HEK293T (cell line): ENCODE measurements at places on chromosomes 11 and 22.
A peak's percentile ranks its signal among the peaks of the same experiment; 100 is the strongest.

DNA sequence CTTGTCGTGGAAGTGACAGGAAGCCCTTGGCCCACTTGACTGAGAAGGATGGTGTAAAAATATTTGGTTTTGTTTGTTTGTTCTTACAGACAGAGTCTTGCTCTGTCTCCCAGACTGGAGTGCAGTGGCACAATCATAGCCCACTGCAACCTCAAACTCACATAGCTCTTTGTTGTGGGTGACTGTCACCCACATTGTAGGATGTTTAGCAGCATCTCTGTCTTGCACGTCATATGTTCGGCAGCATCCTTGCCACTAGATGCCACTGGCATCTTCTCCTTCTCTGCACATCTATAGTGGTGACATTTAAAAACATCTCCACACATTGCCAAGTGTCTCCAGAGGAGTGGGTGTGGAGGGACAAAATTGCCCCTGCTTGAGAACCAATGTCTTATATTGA is 56.8 kb downstream of the PRR5L start:
- DNase-seq: no peak

- no peak for DNase-seq
These were observed 109.4 kb downstream of the MICAL2 start for GRCh38 chr11:12219757-12220156.

DNA sequence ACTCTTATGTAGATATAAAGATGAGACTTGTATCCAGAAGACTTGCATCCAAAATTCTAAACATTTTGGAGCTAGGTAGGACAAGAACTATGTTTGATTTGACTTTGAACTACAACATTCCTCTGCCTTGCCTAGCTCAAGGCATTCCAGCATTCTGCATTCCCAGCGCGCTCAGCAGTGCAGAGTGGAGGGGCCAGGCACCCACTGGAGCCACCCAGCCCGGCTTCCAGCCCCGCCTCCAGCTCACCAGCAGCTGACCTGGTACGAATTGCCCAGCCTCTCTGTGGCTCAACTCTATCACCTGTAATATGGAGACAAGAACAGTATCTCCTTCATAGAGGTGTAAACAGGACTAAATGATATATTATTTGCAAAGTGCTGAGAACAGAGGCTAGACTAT is 28.8 kb downstream of the PRDM10 start:
- DNase-seq: no peak

DNA sequence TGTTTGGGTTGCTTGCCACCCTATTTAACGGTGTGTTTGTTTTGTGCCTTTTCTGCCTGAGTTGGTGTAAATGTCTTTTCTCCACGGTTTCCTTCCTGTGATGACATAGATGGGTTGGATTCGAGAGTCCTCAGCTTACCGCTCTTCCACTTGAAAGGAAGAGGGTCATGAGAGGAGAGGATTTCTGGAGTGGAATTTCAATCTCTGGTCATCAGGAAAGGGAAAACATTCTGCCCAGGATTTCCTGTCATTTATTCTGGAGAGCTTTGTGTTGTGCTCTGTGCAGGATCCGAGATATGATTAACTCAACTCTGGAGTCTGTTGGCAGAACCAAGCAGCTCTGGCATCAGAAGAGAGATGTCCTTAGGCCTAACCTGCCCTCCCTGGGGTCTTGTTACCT is 605.2 kb downstream of the NTM start:
- no peak for DNase-seq

DNA sequence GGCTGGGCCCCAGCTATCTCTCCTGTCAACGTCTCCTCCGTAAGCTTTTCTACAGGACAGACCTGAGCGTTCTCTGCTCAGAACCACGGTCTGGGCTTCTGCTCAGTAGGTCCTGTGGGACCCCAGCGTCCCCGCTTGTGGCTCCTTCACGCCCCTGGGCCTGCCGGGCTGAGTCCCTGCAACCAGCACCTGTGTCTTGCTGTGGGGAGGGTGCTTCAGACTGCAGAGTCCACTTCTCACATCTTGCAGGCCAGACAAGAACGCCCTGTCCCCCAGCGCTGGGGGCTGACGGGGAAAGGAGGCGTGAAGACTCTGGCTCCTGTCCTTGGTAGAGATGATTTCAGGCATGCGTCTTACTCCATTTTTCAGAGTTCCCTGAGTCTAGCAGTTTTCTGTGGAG is 1480.8 kb downstream of the BRD1 start:
- DNase-seq: no peak

DNA sequence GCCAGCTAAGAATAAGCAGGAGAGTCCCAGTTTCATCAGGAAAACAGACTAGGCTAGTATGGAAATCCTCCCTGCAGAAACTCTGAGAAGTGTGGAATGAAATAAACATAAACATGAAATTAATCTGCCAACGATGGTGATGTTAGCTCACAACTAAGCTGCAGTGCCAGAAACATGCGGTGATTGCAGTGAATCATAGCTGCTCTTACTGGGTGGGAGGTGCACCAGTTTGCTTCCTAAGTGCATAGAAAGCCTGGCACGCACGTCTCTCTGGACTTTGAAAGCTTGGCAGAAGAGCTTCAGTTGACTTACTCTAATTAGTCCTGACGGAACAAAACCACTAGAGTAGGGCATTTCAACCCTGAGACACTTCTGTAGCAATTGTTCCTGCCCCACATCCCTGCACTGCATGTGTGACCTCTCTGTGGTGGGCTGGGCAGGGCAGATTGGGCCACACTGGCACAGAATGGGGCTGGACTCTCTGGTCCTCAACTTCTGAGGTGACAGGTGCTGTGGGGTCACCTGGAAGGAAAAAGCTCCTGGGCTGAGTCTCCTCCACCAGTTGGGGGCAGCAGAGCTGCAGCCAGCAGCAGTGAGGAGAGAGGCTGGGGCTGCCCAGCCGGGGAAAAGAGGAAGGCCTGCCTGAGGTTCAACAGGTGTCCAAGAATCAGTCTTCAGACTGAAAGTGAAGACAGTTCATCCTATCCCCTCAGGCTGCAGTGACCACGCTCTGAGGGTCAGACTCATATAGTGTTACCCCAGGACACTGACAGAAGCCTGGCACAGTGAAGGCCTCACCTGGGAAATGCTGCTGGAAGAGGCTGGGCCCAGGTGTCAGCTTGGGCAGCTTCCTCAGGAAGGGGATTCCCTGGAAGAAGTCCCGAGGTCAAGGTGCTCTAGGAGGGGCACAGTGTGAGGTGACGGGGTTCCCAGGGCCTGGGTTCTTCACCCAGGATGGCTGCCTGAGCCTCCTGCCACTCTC is 40.5 kb downstream of the GGTLC2 start:
- DNase-seq: peak; percentile 46

GRCh38 chr22:45521178-45521577 is 18.5 kb downstream of the FBLN1 start:
- DNase-seq: no peak

GRCh38 chr22:50174382-50175190 is 4.1 kb downstream of the PANX2 start:
- no peak for DNase-seq

- no peak for DNase-seq
These were observed 255.1 kb downstream of the TTC28 start for GRCh38 chr22:28424427-28425080.

- no peak for DNase-seq
These were observed 12.7 kb downstream of the TOM1 start for GRCh38 chr22:35312198-35313059.

- DNase-seq: peak; percentile 77
These were observed 8.3 kb downstream of the SMTN start for GRCh38 chr22:31089160-31090100.

- no peak for DNase-seq
These were observed 5.8 kb upstream of the KDM2A start for GRCh38 chr11:67113231-67113721.
